Thoracic aorta (tissue), 2 donors: ENCODE measurements at places on chromosomes 13 and 19. TPM values are rescaled to one million over a fixed set of nuclear protein-coding genes. Genes with fewer than 3 reads are reported as not detected.

SLITRK6 gene
- not detected for total RNA-seq

TMEM91 gene
- 20.0 TPM for total RNA-seq

NLRP4 gene
- not detected for total RNA-seq

VAV1 gene
- 7.6 TPM for total RNA-seq

TSHZ3 gene
- 10.2 TPM for total RNA-seq

SLAIN1 gene
- 12.9 TPM for total RNA-seq

TMEM145 gene
- total RNA-seq, result not detected

DNA sequence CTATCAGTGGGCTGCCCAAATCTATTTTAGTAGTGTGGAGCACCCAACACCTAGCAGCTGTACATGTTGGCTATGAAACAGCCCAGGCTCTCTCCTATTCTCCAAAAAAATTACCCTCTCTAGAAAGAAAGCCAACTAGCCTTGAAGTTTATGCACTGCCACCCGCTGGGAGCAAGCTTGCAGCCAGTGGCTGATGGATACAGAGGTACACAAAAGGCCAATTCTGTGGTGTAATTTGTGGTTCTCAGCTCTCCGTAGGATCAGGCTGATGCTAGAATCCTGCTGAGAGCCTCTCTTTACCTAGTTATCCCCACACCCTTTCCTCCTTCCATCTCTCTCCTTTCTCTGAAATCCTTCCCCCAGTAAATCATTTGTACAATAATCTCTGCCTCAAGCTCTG, 1120.7 kb downstream of the DIAPH3 start:
- H3K4me1 ChIP-seq, result no peaks in the 10 kb centered on the region
- H3K27ac ChIP-seq, result no peak overlapping the region
- H3K36me3 ChIP-seq, result no peaks in the 10 kb centered on the region
- DNase-seq, result no peak
- no peak overlapping the region for H3K4me3 ChIP-seq

DNA sequence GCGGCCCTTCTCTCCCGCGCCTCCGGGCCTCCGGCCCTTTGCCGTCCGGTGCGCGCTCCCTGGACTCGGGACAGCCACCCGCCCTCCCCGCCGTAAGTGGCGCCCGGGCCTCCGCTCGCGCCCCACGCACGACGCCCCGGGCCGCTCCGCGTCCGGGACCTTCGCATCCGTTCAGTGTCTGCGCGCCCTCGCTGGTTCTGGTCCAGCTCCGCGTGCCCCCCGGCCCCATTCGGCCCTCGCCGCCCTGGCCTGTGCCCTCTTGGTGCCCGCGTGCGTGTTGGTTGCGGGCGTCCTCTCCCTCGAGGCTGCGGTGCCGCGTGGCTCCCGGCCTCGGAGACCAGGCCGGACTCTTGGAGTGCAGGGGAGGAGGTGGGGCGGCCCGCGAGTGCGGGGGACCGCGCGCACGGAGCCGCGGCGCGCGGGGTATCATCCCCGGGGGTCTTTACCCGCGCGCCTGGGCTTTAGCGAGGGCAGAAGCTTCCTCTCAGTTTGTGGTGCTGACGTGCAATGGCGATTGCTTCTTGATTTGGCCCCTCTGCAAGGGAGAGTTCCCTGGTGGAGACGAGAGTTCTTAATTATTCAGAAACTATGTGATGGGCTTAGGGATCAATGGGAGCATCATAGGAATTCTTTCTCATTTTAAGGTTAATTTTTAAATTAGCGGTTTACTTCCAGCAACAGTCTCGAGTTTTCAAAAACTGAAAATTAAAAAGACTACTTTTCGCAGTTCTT, 757 bp downstream of the WASF3 start:
- H3K4me3 ChIP-seq, result peak overlapping the region; percentile 91
- no peaks in the 10 kb centered on the region for H3K27me3 ChIP-seq
- H3K27ac ChIP-seq, result peak overlapping the region; percentile 49
- H3K36me3 ChIP-seq, result no peaks in the 10 kb centered on the region
- peaks cover 18% of the 10 kb centered on the region for H3K4me1 ChIP-seq

- no peaks in the 10 kb centered on the region for H3K4me1 ChIP-seq
- H3K27ac ChIP-seq, result no peak overlapping the region
- DNase-seq, result no peak
- H3K27me3 ChIP-seq, result no peaks in the 10 kb centered on the region
Measured at GRCh38 chr19:20453425-20453935, 112.1 kb downstream of the ZNF737 start.

GRCh38 chr13:98203646-98204326, 26.7 kb upstream of the RNF113B start:
- no peaks in the 10 kb centered on the region for H3K36me3 ChIP-seq
- H3K4me1 ChIP-seq, result peaks cover 7% of the 10 kb centered on the region
- H3K4me3 ChIP-seq, result no peak overlapping the region
- no peak overlapping the region for H3K27ac ChIP-seq
- DNase-seq, result no peak

GRCh38 chr13:50255639-50256038, 240.4 kb downstream of the KCNRG start:
- no peak for DNase-seq
- no peak overlapping the region for H3K27ac ChIP-seq
- no peaks in the 10 kb centered on the region for H3K36me3 ChIP-seq
- H3K4me1 ChIP-seq, result no peaks in the 10 kb centered on the region
- H3K4me3 ChIP-seq, result no peak overlapping the region

DNA sequence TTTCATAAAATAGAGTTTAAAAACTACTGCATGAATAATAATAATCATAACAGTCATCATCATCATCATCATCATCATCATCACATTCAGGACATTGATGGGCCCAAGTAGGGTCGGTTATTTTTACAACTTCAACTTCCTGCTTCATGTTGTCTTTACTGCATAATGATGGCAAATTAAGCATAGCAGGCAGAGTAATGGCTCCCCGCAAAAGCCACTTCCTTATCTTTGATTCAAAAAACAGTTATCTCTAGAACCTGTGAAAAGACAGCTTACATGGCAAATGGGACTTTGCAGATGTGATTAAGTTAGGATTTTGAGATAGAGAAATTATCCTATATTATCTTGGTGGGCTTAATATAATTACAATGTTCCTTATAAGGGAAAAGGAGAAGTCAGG, 792.9 kb downstream of the LIG4 start:
- no peak overlapping the region for H3K27ac ChIP-seq
- no peak for DNase-seq
- no peaks in the 10 kb centered on the region for H3K4me1 ChIP-seq

- DNase-seq, result no peak
- no peak overlapping the region for H3K27ac ChIP-seq
- peaks cover 47% of the 10 kb centered on the region for H3K4me1 ChIP-seq
- H3K27me3 ChIP-seq, result no peaks in the 10 kb centered on the region
- H3K4me3 ChIP-seq, result no peak overlapping the region
Measured at GRCh38 chr13:32629866-32630265, 43.6 kb downstream of the PDS5B start.

DNA sequence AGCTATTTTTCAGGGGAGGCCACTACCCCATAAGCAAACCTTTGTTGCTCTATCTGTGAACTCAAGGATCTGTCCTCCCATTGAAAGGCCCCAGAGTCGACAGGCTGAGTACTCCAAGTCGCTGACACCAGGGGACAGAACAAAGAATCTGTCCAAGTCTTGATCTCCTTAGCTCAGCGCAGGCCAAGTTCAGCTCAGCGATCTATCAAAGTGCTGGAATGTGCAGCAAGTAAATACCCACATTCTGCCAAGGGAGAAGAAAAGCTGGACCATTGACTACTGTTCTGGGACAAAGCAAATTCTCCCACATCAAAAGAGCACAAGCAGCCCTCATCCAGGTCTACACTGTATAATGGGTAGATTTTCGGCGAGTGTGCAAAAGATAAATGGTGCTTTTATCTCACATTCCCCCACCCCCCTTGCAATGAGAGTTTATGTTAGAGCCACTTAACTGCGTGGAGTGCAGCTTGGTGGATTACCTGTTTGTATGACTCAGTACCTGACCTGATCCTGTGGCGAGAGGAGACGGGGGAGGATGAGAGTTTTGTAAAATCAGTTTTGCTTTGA, 391.7 kb upstream of the SGCG start:
- no peaks in the 10 kb centered on the region for H3K27me3 ChIP-seq
- no peaks in the 10 kb centered on the region for H3K4me1 ChIP-seq
- no peak overlapping the region for H3K27ac ChIP-seq
- no peaks in the 10 kb centered on the region for H3K36me3 ChIP-seq
- H3K4me3 ChIP-seq, result no peak overlapping the region

DNA sequence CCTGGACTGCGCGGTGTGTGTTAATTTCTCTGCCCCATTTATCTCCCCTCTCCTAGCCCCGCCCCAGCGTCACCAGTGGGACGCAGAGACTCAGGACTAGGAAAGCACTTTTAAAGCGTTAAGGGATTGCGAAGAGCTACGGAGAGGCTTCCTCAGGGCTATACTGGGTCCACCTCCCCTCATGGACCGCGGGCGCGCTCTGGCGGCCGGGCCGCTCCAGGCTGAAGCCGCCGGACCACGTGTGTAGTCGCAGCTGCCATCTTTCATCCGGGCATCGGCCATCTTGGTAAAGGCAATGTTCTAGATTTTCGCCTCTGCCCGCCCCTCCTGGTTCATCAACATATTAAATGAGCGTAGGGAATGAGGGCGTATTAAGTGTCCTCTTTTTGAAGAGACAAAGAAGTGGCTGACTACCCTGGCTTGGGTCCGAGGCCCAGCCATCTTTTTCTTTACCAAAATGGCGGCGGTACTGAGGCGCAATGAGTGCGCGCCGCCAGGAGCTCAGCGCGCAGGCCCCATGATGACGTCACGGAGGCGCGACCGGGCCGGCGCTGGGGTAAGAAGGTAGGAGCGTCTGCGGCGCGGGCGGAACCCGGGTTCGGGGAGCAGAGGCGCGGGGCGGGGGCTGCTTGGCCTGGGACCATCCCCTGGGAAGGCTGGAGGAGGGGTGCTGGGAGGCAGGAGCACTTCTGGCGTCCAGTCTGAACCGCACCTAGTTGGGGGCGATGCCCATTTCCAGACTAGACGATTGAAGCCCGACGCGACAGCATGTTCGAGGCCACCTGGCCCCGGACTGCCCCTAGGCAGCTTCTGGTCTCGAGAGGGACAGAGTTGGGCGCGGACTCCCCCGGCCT, at the start of gene CCDC124:
Gene CCDC124, plus strand, starts transcription at position 531 of the 854 bp plus-strand sequence. CDS start 3,406 bp downstream, outside the sequence.
- DNase-seq, result peak; percentile 53
- no peaks in the 10 kb centered on the region for H3K27me3 ChIP-seq

- no peak overlapping the region for H3K4me3 ChIP-seq
- no peaks in the 10 kb centered on the region for H3K27me3 ChIP-seq
- no peak for DNase-seq
- H3K36me3 ChIP-seq, result no peaks in the 10 kb centered on the region
Measured at GRCh38 chr13:42803563-42804204, 22.3 kb downstream of the FAM216B start.

DNA sequence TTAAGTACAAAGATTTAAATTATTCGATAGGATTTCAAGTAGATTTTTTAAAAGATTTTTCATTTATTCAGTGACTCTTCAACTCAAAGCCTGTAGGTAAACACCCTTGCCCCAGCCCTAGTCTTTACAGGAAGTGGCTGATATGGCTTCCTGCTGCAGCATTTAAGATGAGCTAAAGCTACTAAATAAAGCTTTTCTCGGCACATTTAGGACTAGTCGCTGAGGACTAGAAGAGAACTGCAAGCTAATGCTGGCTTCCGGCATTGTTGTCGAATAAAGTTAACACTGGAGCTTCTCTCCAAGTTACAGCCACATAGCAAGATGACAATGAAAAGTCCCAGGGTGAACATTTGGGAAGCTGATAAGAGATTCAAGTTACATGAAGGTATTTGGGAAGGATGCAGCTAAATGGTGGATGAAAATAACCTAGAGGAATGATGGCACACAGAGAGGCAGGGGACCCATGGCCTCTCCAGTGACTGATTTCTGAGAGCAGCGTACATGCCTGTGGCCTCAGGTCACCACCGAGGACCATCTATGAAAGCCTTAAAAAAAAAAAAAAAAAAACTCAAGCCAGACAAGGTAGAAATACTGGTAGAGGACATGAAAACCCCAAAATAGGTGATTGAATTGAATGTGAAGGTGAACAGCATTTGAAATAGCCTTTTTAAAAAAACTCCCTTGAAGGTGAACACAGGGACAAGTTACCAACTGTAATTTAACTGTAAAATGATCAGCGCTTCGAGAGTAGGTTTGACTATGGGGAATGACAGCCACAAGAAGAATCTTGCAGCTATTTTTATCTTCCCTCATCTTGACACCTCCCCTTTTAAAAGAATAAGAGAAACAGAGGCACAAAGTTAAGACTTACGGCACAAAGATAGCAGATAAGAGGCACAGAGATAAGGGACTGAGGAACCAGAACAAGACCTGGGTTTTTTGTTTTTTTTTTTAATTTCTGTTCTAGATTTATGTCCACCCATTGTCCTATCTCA, 155.4 kb downstream of the DCT start:
- DNase-seq, result no peak
- no peaks in the 10 kb centered on the region for H3K36me3 ChIP-seq
- H3K27me3 ChIP-seq, result no peaks in the 10 kb centered on the region
- H3K4me3 ChIP-seq, result no peak overlapping the region
- H3K27ac ChIP-seq, result no peak overlapping the region

DNA sequence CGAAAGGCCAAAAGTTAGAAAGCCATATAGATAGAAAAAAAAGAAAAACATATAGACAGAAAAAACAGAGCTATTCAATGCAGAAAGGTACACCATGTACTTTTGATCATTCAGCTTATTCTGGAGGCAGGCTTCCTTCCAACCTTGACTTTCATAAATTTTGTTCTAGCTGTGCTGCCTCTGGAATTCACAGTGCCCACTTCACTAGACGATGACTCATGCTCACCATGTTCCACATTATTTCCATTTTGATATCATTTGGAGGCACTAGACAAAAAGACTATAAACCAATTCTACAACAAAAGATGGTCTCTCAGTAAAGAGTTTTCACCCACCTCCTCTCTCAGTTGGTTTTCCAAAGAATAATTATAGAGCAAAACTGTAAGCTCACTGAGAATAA, 229.0 kb upstream of the IPO5 start:
- no peaks in the 10 kb centered on the region for H3K36me3 ChIP-seq
- no peak for DNase-seq
- H3K27me3 ChIP-seq, result no peaks in the 10 kb centered on the region

- H3K4me3 ChIP-seq, result no peak overlapping the region
- no peak for DNase-seq
- no peaks in the 10 kb centered on the region for H3K4me1 ChIP-seq
- no peaks in the 10 kb centered on the region for H3K36me3 ChIP-seq
- H3K27ac ChIP-seq, result no peak overlapping the region
Measured at GRCh38 chr13:72539925-72540324, 187.5 kb downstream of the MZT1 start.

DNA sequence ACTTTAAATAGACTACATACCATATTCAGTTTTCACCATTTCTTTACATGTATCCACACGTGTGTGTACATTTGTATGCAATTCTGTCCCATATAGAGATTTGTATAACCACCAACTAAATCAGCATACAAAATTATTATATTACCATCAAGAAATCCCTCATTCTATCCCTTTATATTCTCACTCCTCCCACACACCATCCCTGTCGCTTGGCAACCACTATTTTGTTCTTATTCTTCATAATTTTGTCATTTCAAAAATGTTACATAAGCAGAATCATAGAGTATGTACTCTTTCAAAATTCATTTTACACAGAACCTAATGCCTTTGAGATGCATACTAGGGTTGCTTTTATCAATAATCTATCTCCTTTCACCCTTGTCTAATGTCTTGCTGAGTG, 740.5 kb downstream of the SLITRK5 start:
- no peak overlapping the region for H3K4me3 ChIP-seq
- no peaks in the 10 kb centered on the region for H3K27me3 ChIP-seq
- no peak overlapping the region for H3K27ac ChIP-seq
- no peaks in the 10 kb centered on the region for H3K4me1 ChIP-seq
- no peak for DNase-seq
